ENCODE measurements at places on chromosomes 1 and 21.

DNA sequence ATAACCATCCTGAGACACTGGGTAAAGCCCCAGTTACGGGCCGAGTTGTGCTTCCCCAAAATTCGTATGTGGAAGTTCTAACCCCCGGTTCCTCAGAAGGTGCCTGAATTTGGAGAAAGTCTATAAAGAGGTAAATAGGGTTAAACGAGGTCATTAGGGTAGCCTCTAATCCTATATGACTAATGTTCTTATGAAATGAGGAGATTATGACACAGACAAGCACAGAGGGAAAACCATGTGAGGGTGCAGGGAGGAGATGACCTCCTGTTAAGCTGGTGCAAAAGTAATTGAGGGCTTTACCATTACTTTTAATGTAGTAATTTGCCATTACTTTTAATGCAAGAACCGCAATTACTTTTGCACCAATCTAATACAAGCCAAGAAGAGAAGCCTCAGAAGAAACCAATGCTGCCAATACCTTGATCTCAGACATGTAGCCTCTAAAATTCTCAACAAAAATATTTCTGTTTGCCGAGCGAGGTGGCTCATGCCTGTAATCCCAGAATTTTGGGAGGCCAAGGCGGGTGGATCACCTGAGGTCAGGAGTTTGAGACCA, 260.8 kb downstream of the GPATCH2 start:
- no peak for DNase-seq

DNA sequence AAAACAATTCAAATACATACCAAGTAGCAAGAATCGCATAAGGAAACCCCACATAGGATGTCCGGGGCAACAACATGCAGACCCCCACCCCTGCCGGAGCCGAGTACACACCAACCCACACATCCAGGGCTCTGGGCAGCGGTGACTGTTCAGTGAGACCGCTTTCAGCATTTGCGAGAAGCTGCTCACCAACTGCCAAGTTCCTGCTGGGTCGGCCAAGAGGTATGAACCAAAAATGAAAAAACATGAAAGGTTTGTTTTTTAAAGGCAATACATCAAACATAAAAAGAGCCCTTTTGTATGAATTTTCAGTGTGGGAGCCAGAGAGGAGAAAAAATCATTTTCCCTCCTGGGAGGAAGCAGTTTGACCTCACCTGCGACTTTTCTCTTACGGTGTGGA, 92.3 kb downstream of the SIM2 start:
- DNase-seq = no peak

DNA sequence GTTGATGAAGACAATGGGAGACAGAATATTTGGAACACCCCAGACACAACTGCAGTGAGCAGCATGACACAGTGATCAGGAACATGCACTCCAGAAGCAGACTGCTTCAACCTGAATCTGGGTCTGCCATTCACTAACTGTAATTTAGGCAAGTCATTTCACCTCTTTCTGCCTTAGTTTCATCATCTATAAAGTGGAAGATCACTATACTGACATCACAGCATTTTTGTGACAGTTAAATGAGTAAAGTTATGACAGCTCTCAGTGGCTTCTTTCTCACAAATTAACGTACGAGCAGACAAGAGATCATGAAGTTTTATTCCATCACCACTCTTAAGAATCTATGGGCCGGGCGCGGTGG, 14.3 kb downstream of the LRRC41 start:
- DNase-seq = no peak

GRCh38 chr1:239914751-239915231, 176.9 kb upstream of the FMN2 start:
- no peak for DNase-seq

DNA sequence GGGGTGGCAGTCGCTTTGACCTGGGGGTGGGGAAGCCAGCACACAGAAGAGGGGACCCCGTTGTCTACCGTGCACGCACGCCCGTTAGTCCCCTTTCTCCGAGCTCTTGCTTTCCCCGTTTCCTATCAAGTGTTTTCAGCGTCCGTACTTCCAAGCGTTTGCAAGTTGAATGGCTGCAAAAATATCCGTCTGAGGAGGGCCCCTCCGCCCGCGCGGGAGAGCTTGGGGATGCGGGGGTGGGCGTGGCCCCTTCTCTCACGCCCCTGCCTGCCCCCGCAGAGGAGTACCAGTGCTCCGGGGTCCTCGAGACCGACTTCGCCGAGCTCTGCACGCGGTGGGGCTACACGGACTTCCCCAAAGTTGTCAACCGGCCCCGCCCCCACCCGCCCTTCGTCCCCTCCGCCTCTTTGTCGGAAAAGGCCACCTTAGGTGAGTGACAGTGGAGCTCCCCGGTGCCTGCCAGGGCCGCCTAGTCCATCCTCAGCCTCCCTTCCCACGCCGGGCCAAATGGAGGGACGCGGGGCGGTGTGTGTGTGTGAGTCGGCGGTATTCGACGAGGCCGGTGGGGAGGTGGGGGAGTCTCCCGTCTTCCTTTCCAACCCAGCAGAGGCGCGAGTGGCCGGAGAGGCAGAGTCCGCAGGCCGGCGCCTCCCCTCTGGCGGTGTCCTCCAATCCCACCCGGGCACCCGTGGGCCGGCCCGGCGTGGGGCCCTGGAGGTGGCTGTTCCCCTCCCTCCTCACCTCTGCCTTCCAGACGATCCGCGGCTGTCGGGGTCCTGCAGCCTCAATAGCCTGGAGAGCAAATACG, 3.4 kb downstream of the LRRC71 start:
- DNase-seq = no peak

DNA sequence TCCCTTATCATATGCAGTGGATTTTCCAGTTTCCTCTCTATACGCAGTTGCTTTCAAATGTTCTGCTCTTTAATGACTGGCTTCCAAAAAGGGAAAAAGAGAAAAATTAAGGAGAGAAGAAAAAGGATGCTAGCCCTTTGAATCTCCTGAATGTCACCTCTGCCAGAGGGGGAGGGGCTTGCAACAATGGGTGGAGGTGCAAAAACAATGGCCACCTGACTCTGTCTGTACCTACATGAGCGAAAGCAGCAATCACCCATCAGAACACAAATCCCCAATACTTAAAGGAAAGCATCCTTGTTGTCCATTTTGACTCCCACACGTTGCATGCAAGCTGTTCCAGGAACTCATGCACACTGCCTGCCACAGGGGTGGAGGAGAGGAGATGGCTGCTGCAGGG, 61.2 kb downstream of the CCDC30 start:
- DNase-seq = no peak

GRCh38 chr1:87805666-87806378, 477.1 kb downstream of the LMO4 start:
- DNase-seq = no peak

GRCh38 chr1:238319957-238320356, 429.2 kb upstream of the ZP4 start:
- DNase-seq = no peak

GRCh38 chr1:11731691-11732283, 4.1 kb upstream of the AGTRAP start:
- no peak for DNase-seq

DNA sequence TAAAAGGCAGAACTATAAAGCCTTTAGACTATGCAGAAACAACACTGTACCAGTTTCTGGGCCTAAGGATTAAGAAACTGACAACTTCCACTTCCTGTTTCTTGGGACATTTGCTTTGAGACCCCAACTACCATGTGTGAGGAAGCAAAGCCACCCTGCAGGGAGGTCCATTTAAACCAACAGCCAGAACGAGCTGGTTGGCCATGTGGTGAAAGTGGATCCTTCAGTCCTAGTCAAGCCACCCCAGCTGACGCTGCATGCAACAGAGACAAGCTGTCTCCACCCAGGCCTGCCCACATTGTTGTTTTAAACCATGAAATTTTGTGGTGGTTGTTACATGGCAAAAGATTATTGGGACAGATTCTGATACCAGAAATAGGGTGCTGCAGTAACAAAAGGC, 31.8 kb upstream of the SLFNL1 start:
- DNase-seq = no peak

GRCh38 chr1:36092798-36093185, 4.1 kb downstream of the ADPRS start:
- DNase-seq = no peak

GRCh38 chr1:46480959-46481646, 8.5 kb upstream of the DMBX1 start:
- DNase-seq = no peak

DNA sequence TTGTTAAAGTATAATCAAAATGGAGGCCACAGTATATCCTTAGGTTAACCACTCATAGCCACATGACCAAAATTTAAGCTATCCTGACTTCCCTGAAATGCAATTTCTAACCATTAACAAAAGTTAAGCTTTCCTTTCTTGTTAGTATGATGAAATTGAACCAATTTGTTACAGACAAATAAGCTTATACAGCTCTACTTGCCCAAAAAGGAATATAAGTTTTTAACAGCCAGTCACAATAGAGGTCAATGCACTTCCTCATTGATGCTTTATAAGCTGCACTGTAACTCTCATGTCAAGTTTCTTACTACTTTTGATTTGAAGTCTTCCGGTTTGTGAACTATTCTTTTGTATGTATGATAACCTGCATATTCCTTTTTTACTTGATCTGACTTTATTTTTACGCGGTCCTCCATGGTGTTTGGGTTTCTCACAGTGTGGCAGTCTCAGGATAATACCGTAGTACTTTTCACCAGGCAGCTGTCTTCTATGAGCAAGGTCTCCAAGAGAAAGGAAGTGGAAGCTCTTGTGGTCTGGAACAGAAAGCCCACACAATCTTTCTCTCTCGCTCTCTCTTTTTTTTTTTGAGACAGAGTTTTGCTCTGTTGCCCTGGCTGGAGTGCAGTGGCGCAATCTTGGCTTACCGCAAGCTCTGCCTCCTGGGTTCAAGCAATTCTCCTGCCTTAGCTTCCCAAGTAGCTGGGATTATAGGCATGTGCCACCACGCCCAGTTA, 331.6 kb downstream of the SRGAP2C start:
- DNase-seq = no peak

- DNase-seq = no peak
These were observed 48.7 kb upstream of the ESRRG start for GRCh38 chr1:216771922-216772321.

Measured in T-helper 17 cell (primary cell).